ENCODE measurements at places on chromosomes 11 and 22.

GRCh38 chr11:5384335-5384734 is 723 bp downstream of the OR51M1 start:
- no peak for DNase-seq

DNA sequence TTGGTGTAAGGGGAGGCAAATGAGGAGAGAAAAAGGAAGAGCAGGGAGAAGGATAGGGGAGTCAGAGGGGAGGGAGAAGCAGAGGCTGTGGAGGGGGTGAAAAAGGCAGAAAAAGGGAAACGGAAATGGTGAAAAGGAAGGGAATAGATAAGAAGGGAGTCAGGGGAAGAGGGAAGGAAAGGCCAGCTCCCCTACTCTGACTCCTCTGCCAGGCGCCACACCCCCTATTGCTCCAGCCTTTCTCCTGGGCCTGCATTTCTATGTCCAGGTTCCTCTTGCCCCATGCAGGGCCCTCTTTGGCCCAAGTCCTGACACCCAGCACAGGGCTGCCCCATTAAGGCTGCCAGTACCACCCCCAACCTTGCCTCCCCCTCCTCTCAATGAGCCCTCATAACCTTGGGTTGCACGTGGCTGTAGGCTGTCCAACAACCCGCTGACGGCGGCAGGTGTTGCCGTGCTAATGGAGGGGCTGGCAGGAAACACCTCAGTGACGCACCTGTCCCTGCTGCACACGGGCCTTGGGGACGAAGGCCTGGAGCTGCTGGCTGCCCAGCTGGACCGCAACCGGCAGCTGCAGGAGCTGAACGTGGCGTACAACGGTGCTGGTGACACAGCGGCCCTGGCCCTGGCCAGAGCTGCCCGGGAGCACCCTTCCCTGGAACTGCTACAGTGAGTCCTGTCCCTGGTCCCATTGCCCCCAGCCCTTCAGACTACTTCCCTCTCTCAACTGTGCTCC is 3.4 kb upstream of the NHERF4 start:
- no peak for DNase-seq

DNA sequence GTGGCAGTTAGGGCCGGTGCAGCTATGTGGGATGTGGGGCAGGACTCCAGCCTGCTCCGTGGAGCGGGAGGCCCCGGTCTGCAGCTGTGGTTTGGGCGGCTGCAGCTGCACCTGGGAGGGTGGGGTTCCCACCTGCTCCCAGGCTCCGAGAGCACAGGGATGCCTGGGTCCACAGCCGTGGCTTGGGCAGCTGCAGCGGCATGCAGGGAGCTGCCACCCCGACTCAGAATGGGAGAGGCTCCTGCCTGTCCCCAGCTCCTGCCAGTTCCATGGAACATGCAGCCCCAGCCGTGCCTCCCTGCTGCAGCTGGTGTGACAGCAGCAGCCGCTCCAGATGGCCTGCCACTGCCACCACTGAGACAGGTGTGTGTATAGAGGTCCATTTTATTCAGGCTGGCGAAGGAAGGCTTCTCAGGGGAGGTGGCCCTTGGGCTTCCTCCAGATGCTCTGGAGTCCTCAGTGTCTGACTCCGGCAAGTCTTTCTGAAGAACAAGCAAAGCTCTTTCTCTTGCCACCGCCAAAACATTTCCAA is 21.8 kb upstream of the UPK3A start:
- DNase-seq = no peak

GRCh38 chr11:46537121-46537520 is 56.7 kb downstream of the AMBRA1 start:
- no peak for DNase-seq

- no peak for DNase-seq
Measured at GRCh38 chr22:39239561-39240423, 5.0 kb downstream of the PDGFB start.

GRCh38 chr11:122775675-122776271 is 62.5 kb upstream of the CRTAM start:
- no peak for DNase-seq

GRCh38 chr11:2461253-2461955 is 16.6 kb downstream of the KCNQ1 start:
- DNase-seq = no peak

DNA sequence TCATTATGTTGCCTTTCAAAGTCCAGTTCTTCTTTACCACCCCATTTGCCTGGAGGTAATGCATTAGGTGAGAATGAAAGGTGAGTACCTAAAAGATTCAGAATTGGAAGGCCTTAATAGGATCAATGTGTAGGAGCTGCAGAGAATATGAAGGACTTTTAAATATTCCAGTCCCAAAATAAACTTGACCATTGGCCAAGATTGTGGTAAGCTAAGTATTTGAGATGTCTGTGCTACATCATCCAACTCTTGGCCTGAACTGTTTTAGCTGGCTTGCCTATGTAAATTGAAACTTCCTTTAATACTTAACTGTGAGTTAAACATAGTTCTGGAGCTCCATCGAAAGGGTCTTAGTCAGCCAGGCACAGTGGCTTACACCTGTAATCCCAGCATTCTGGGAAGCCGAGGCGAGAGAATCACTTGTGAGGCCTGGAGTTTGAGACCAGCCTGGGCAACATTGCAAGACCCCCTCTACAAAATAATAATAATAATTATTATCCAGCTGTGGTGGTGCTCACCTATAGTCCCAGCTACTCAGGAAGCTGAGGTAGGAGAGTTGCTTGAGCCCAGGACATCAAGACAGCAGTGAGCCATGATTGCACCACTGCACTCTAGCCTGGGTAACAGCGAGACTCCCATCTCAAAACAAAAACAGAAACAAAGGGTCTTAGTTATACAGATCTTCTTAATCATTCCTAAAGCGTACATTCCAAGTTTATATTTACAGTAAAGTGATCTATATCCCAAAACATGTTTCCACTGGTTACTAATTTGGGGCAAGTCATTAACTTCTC is 29.8 kb downstream of the MTMR3 start:
- DNase-seq = no peak

DNA sequence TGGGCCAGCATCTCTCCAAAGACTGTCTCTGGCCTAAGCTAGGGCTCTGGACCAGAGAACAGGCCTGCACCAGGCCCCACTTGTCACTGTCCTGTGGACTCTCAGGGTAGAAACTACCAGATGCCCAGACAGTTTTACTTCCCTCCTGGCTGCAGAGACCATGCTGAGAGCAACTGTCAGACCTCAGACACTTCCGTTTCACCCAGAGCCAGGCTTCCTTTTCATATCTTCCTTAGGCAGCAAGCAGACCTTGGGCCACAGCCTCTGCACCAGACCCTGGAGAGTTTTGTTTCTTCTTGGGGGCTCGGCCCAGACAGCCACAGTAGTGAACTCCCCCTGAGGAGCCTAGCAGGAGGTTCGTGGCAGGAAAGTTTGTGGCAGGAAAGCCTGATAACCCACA is 12.1 kb upstream of the FCHSD2 start:
- DNase-seq = no peak

- DNase-seq = no peak
Measured at GRCh38 chr11:39367534-39367933, 2091.9 kb downstream of the LRRC4C start.

GRCh38 chr11:33000181-33000580 is 15.5 kb upstream of the DEPDC7 start:
- DNase-seq = no peak

DNA sequence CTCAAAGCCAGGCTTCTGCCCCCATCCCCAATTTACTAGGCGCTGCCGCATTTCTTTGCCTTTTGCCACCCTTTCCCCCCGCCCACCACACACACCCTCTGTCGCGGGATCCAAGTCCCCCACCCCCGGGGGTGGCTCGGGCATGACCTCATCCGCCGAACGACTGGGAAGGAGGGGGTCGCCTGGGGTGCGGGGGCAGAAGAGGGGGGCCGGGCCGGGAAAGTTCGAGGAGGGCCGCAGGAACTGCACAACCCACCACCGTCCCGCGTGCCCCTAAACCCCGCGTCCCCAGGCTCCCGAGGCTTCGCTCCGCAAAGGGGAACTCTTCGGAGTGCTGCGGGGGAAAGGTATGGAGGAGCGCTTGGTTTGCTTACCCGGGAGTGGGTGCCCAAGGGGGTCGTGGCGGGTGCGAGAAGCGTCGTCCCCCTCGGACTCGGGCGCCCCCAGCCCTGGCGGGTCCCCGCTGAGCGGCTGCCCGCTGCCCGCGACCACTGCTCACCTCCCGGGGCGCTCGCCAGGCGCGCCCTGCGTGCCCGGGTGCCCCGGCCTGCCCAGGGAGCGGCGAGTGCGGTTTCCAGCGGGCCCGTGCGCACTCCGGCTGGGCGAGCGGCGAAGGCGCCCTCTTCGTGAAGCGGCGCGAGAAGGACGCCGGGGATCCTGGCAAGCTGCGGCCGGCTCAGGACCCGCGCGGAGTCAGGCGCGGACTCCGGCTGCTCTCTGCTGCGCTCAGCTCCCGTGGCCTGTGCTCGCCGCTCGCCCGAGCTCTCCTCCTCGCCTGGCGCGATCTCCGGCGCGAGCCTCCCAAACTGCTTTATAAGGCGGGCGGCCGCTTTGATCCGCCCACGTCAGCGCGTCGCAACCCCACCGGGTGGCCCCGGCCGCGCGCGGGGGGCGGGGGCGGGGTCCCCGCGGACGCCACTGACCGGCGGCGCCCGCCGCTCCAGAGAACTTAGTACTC is 4.0 kb upstream of the WNT11 start:
- DNase-seq = no peak

GRCh38 chr11:115869780-115870431 is 365.7 kb upstream of the CADM1 start:
- peak; percentile 33 for DNase-seq

- no peak for DNase-seq
Measured at GRCh38 chr11:112834277-112834755, 126.9 kb upstream of the NCAM1 start.

DNA sequence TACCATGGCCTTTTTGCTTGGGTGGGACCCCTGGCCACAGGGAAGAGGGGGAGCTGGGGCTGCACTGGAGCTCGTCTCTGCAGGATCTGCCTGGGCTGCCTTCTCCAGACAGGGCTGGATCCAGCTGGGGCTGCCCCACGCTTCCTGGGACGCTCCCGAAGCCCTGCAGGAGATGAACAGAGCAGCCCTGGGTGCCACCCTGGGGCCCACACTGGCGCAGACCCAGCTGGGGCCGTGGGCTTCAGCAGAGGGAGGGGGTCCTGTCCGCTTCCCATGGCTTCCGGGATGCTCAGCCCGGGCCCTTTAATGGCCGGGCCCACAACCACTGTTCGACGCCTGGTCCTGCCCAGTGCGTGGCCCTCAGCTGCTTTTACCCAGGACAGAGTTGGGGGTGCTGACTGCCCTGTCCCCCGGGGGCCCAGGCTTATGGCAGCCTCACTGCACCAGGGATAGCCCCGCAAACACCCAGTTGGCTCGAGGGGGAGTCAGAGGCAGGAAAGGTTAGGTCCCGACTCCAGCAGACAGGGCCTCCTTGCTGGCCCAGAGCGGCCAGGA is 12.0 kb downstream of the TSPO start:
- DNase-seq = no peak

- no peak for DNase-seq
Measured at GRCh38 chr22:19986011-19986409, 30.6 kb downstream of the ARVCF start.

- peak; percentile 57 for DNase-seq
Measured at GRCh38 chr22:23144932-23145877, at the start of gene RAB36. TSS of gene RAB36 (plus strand) at chr22:23145477. CDS start at chr22:23146617, 1,140 bp downstream.

- no peak for DNase-seq
Measured at GRCh38 chr22:23908587-23909205, 14.5 kb downstream of the MIF start.

DNA sequence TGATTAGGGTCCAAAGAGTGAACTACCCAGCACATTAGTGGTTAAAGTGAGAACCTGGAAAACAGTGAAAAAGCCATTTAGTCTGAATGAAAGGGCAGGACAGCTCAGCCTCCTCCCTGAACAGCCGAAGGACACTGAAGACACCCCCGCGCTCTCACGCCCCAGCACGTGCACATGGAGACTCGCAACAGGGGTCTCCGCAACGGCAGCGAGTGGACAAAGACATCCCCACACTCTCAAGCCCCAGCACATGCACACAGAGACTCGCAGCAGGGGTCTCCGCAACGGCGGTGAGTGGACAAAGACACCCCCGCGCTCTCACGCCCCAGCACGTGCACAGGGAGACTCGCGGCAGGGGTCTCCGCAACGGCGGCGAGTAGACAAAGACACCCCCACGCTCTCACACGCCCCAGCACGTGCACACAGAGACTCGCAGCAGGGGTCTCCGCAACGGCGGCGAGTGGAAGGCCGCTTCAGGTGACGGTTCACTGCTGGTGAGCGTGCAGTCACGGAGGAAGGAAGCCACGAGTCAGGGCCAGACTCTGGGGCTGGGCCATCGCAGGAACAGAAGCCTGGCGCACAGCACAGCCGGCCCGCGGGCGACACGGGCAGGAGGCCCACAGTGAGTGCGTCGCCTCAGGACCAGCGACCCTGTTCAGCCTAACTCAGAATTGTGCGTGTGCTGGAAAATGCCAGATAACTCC is 43.6 kb downstream of the BRD1 start:
- DNase-seq = no peak

- no peak for DNase-seq
Measured at GRCh38 chr22:38768036-38768435, 12.2 kb upstream of the SUN2 start.

DNA sequence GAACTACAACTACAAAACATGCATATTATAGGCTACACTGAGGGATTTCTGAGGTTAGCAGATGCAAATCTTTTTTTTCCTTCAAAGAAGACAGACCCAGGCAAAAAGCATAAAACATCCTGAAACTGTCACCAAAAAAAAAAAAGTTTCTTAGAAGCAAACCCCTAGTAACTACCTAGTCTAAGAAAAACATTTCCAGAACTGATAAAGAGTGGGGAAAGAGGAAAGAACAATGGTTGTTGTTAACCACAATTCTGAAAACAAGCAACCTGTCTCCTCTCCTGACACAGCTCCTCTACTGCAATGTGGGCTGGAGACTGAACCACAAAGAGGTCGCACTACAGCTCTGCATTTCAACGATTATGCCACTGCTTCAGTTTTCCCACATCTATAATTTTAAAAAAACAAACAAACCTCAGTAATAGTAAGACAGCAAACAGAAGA is 15.0 kb downstream of the DENND5A start:
- DNase-seq = peak; percentile 38

DNA sequence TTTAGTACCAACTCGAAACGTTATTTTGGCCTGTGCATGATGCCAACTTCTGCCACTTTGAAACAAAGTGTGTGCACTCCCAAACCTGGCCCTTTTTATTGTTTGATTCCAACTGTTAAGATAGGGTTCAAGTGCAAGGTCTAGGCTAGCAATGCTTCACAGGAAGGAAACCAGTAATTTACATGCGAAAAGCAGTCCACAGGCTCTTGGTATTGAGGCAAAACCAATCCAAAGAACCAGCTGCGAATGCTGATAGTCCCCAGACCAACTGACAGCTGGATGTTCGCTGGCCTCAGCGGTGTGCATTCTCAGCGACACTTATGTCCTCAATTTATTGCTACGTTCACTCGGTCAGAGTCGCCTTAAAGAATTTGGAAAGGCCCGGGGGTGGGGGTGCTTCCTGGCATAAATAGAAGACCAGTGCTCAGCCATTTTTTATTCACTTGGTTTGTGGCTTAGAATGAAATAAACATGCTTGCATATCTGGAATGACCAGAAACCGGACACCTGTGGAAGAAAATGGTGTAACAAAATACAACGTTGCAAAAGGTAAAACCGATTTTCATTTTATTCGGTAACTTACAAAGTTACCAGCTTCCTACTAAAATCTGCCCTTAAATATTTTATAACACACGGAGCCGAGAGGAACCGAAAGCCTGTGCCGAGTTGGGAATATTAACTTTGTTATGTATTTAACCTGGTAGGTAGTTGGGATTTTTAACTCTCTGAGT is 1.6 kb downstream of the CPT1A start:
- no peak for DNase-seq
